ENCODE measurements at places on chromosomes 11 and 22.

GRCh38 chr11:102451041-102451680, 1.4 kb downstream of the TMEM123 start:
- no peak for DNase-seq

GRCh38 chr11:102669664-102670063, 35.9 kb downstream of the MMP27 start:
- no peak for DNase-seq

GRCh38 chr11:73946798-73947458, 3.9 kb upstream of the DNAJB13 start:
- DNase-seq, result no peak

DNA sequence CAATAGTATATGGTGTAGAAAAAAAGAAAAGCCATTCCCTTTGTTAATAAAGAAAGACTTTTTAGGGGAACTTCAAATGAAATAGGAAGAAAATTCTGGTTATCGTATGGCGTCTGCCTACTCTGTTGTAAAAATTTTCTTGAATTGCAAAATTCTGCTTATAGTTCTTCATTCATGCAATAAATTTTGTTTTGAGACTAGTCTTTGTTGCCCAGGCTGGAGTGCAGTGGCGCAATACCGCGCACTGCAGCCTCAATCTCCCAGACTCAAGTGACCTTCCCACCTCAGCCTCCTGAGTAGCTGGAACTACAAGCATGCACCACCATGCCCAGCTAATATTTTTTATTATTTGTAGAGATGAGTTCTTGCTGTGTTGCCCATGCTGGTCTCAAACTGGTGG, 5.8 kb downstream of the DDIAS start:
- no peak for DNase-seq

DNA sequence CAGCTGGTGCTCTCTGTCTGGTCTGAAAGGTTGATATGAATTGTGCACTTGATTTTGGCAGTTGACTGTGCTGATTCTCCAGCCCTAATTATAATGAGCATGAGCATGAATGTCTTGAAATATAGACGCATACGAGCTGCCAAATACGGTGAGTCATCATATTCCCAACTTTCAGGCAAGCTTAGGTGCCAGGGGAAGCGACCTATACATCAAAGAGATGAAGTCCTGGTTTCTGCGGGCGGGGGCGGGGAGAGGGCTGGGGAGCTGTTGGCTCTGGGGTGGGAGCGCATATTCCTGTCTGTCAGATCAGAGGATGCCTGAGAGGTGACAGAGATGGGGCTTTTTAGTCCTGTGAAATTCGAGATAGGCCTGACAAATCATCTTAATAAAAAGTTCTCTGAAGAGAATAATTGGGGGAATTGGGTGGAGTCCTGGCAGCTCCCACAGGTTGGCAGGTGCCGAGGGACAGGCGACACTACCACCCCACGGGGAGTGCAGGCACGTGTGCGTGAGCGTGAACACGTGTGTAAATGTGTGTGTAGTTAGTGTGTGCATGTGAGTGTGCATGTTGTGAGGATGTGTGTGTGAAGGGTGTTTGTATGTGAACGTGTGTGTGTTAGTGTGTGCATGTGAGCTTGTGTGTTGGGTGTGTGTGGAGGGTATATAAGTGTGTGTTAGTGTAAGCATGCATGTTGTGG, 865.3 kb downstream of the TBC1D22A start:
- no peak for DNase-seq

DNA sequence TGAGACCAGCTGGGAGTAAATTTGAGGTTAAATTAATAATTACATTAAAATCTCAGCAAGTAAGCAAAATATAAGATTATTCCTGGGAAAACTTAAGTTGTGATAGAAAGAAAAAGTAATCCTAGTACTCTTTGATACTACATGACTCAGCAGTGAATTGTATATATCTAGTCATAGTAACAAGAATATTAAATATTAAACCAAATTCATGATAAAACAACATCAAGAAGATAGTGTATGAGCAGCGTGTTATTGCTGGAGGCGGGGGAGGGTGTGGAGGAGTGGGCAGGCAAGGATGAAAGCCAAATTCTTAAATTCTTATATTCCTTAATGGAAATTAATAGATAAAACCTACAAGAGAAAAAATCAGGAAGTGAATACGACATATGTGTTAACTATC, 95.2 kb downstream of the WT1 start:
- DNase-seq, result no peak
